Activated T-helper 1 cell treated with anti-CD3 and anti-CD28 coated beads, Interleukin-2, amount 50 U/mL, for 16 hours (primary cell): ENCODE measurements at places on chromosomes 12 and 14.

DNA sequence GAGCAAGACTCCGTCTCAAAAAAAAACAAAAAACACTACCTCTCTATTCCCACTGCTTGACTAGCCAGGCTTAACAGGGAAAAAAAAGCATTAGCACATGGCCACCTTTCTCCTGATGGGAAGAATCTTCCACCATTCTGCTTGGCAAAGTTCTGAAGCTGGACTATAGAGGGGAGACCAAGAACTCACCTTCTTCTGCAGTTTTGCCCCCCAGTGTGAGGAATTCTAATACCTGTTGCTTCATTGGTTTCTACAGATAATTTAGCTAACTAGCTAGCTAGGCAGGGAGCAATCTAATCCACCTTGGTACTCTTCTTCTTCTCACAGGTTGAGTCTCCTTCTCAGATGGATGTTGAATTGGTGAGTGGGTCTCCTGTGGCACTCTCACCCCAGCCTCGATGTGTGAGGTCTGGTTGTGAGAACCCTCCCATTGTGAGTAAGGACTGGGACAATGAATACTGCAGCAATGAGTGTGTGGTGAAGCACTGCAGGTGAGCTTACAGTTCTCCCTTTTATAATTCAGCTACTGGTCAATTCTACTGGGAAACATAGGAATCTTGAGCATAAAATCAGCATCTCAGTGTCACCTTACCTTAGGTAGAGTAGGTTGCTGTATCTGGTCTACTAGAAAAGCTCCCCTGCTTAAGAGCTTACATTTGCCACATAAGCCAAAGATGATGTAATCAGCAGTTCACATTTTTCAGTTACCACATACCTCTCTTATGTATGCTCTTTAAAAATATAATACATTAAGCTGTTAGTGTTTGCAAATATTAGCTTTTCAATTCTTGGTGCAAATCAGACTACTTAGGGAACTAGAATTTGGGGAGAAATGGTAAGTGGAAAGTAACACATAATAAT lies 16.0 kb downstream of the METTL3 start:
- no peak for DNase-seq

DNA sequence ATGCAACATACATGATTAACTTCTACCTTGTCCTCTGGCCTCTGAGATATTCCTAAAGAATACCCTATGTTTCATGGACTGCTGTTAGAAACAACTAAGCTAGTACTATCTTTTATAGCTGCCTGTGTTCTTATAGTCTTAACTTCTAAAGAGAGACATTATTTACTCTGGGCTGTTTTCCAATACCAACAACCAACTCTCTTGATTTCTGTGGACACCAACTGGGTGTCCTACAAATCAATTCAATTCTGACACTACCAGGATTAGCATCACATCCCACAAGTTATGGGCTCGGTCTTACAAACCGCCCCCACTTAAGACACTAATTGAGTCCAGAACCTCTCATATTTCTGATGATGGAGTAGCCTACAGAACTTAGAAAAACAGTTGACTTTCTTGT lies 8.3 kb downstream of the XPOT start:
- no peak for DNase-seq

DNA sequence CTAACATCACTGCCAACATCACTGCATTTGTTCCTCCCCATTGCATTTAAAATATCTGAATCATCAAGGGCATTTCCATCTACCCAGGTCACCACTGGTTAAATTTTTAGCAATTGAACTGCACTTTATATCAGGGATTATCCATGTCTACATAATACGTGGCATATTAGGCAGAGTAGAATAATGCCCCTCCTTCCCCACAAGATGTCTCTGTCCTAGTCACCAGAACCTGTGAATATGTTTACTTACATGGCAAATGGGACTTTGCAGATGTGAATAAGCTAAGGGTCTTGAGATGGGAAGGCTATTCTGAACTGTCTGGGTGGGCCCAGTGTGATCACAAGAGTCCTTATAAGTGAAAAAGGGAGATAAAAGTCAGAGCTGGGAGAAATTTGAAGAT lies 181.7 kb upstream of the ARID2 start:
- no peak for DNase-seq

DNA sequence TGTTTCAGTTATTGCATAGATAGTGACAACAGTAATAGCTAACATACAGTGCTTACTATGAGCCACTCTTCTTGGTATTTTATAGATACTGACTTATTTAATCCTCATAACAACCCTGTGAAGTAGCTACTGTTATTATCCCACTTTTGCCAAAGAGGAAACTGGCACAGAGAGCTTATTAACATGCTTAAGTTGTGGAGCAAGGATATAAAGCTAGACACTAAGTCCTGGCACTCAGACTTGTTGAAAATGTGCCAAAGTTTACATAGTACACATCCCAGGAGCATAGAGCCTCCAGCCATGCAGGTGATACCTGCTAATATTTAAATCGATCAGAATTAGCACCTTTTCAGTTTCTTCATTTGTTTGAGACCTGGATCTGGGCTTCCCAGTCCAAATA lies 41.8 kb downstream of the VEZT start:
- no peak for DNase-seq

DNA sequence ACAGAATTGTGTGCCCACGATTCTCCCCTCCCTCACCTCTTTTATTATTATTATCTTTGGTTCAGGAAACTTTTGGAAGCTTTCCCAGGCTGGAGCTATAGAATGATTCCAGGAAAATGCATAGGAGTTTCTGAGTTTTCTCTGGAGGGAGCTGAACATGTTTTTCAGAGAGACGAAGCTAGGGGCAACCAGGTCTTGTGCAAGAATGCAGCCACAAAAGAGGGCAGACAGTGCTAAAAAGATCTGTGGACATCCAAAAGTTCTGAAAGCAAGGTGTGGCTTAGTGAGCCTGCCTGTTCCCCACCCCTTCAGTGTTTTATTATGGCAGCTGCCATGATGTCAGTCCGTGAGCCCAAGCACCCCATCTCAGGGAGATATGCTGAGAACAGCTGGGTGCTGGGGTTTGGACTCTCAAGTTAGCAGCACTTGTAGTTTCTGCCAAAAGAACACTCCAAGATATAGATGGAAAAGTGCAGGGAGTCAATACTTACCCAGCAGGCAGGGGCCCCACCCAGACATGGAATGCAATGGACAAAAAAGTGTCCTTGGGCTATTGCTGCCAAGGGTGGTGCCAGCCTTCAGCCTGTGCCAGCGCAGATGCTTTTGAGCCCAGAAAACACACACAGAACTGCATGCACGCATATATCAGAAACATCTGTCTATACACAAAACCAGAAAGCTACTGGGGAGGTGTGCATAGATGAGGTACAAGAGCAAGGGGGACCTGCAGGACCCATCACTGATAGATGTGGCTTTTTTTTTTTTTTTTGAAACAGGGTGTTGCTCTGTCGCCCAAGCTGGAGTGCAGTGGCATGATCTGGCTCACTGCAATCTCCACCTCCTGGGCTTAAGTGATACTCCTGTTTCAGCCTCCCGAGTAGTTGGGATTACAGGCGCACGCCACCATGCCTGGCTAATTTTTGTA lies 17.0 kb upstream of the IRF2BPL start:
- no peak for DNase-seq

DNA sequence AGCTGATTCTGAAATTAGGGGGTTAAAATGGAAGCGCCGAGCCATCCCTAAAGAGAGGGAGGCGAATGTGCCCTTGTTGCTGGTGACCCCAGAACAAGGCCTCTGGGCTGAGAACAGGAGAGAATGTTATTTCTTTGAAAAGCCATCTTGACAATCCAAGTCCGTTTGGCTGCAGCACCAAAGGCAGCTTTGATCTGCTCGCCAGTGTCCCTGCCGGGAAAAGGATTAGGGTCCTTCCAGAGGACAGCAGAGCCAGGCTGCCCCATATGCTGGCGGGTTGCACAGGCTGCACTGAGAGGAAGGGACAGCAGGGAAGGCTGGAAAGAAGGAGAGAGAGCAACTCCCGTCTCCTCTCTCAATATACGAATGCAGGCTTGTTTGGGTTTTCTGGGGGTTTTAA lies 141.7 kb downstream of the TMEM132C start:
- no peak for DNase-seq
